WTC11 (cell line): ENCODE measurements at places on chromosomes 3 and 15.
A peak's percentile ranks its signal among the peaks of the same experiment; 100 is the strongest.

DNA sequence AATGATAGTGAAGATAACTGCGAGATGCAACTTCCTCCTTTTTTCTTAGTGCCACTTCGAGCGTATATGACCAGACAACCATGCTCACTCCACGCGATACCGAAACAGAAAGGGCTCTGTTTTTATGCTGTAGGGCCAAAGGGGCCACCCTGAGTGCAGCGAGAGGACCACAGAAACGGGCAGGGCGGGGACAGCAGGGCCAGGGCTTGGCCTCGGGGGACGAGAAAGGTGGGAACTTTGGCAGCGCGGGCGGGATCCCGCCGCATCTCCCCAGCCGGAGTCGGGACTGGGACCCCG, 483 bp downstream of the VPS13C start:
- peak overlapping the region; percentile 50; the same call in 1 of the 2 replicates for H3K27ac ChIP-seq
- H3K4me3 ChIP-seq, result peak overlapping the region; percentile 89
- peaks cover 40% of the 10 kb centered on the region for H3K27me3 ChIP-seq
- H3K36me3 ChIP-seq, result no peaks in the 10 kb centered on the region
- peak; percentile 47 for DNase-seq

DNA sequence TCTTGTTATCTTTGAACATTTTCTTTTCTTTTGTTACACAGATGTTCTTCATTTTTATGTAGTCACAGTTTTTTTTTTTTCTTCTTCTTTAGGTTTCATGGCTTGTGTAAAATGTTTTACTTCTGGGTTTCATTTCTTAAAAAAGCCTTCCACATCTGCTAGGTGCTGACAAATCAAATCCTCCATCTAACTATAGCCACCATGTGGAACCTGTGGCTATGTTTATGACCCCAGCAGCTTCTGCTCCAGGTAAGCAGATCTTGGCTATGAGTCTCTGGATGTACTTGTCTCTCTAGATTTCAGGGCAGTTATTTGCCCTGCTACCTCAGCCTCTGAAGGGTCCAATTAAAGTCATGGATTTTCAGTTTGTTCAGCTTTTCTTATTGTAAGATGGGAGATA, 44.5 kb downstream of the OXSM start:
- peaks cover 9% of the 10 kb centered on the region for H3K4me1 ChIP-seq
- H3K27ac ChIP-seq, result no peak overlapping the region
- DNase-seq, result no peak
- H3K36me3 ChIP-seq, result no peaks in the 10 kb centered on the region

DNA sequence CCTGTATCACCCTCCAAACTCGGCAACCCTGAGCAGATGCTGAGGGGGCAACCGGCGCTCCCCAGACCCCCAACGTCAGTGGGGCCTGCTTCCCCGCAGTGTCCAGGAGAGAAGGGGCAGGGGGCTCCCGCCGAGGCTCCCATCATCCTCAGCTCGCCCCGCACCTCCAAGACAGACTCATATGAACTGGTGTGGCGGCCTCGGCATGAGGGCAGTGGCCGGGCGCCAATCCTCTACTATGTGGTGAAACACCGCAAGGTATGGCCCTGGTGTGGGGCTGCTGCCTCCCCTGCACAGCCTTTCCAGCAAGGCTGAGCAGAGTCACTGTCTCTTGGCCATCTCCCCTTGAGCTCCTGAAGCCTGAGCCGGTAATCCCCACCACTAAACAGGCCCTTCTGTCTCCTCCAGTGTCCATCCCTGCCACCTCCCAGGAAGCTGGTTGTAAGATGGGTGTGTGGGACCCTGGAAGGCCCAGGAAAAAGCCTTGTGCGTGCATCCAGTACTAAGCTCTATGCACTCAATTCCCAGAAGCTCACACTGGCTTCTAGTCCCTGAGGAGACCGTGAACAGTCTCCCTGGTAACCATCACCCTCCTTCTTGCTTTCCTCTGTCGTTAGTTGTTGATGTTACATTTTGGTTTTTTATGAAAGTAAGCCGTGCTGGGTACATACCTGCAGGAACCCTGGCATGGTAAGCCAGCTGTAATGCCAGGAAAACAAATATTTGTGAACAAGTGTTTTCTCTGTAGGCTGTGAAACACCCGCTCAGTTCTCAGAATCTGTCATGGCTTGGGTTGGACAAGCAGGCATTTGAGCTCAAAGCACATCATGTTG, 63.3 kb downstream of the BOC start:
- no peak overlapping the region for H3K4me3 ChIP-seq
- DNase-seq, result no peak
- no peaks in the 10 kb centered on the region for H3K27me3 ChIP-seq
- H3K27ac ChIP-seq, result no peak overlapping the region
- H3K4me1 ChIP-seq, result peaks cover 17% of the 10 kb centered on the region
- H3K36me3 ChIP-seq, result no peaks in the 10 kb centered on the region

GRCh38 chr15:39416258-39416657, 164.6 kb upstream of the THBS1 start:
- H3K36me3 ChIP-seq, result peaks cover 35% of the 10 kb centered on the region
- H3K27me3 ChIP-seq, result peaks cover 12% of the 10 kb centered on the region
- H3K27ac ChIP-seq, result no peak overlapping the region
- peaks cover 17% of the 10 kb centered on the region for H3K4me1 ChIP-seq

DNA sequence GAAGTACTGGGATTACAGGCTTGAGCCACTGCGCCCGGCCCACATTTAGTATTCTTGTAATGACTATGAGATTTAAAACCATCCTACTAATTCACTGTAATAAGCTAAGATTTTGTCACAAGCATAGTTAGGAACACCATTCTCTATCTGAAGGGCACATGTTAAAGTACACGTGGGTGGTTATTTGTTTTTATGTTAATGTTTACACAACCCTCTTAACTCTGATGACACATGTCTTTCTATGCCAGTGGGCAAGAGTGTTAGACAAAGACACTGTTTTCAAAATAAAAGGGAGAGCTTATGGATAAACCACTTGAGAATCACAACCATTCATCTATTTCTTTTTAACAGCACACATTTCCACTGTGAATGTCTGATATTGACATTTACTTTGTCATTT, 537.6 kb upstream of the IL12A start:
- no peak overlapping the region for H3K27ac ChIP-seq
- DNase-seq, result no peak
- no peaks in the 10 kb centered on the region; the same call in 1 of the 2 replicates for H3K27me3 ChIP-seq
- H3K4me3 ChIP-seq, result no peak overlapping the region
- H3K36me3 ChIP-seq, result no peaks in the 10 kb centered on the region

DNA sequence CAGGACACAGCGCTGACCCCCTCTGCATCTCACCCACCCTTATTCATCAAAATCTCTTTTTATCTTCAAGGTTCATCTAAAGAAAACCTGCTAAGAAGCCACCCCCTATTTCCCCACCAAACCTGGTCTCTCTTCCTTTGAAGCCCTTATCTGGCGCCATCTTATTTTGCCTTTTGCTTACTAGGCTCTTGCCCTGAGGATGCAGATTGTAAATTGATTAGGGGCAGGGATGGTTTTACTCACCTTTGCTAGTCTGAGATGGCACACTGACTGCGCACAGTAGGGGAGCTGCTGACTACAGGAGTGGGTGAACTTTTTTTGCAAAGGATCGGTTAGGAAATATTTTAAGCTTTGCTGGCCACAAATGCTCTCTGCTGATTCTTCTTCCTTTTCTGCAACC, 78.9 kb upstream of the BHLHE40 start:
- H3K36me3 ChIP-seq, result no peaks in the 10 kb centered on the region
- no peak for DNase-seq
- H3K27me3 ChIP-seq, result peaks cover 3% of the 10 kb centered on the region; the same call in 1 of the 2 replicates
- no peak overlapping the region for H3K4me3 ChIP-seq
- peaks cover 5% of the 10 kb centered on the region; the same call in 1 of the 2 replicates for H3K4me1 ChIP-seq

DNA sequence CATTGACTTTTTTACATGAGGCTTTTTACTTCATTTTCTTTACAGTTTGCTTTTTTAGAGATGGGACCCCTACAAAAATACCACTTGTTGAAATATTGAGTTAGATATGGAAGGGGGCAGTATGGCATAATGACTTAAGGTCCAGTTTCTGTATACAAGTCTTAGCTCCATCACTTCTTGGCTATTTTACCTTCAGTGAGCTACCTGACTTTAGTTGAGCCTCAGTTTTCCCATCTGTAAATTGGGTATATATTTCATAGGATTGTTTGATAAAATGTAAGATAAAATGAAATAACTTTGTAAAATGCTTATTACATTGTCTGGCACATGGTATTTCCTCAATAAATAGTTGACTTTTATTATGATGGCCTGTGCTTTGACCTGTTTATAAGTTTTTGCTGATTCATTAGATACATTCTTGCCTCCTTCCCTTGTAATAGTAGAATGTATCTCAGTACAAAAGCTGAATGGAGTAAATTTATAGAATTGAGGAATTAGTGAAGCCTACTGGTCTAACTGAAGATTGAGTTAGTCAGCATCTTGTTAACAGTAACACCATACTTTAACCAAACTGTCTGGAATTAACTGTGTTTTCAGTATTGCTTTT, 27.6 kb downstream of the TBC1D23 start:
- H3K36me3 ChIP-seq, result peaks cover 27% of the 10 kb centered on the region
- DNase-seq, result no peak
- H3K4me3 ChIP-seq, result no peak overlapping the region

DNA sequence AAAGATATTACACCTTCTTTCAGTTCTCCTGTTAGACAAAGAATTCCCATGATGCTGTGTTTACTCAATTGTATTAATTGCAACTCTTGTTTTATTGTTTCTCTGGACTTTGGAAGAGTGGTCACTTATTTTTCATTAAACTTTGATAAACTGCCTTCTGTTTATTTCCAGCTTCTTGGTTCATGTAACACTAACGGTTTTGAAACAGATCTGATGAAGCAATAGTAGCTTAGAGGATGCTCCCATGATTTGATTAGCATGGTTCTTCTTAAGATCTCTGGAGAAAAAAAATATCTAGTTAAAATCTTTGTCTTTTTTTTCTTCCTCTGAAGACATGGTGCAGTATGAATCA, 90.1 kb downstream of the FNDC3B start:
- no peak overlapping the region for H3K27ac ChIP-seq
- peaks cover 3% of the 10 kb centered on the region; the same call in 1 of the 2 replicates for H3K36me3 ChIP-seq
- H3K4me1 ChIP-seq, result peaks cover 73% of the 10 kb centered on the region
- no peak overlapping the region for H3K4me3 ChIP-seq
- no peaks in the 10 kb centered on the region for H3K27me3 ChIP-seq

DNA sequence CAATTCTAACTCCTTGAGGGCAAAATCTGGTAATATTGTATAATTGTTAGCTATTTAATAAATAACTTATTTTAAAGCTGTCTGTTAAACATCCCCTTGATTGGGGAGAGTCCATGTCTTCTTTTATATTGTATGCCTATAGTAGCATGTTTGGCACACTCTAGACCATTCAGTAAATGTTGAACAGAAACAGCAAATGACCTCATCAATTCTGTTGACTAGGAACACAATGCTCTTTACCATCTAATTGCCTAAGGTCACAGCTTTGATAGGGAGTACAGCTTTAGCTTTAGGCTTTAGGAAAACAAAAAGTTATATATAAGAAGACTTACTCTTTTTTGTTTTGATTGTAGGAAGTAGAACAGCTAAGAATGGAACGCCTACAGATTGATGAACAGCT, 27.0 kb downstream of the DNAJC19 start:
- peaks cover 69% of the 10 kb centered on the region for H3K36me3 ChIP-seq
- no peak overlapping the region for H3K4me3 ChIP-seq
- no peak for DNase-seq
- H3K4me1 ChIP-seq, result no peaks in the 10 kb centered on the region
- no peak overlapping the region for H3K27ac ChIP-seq

- no peaks in the 10 kb centered on the region for H3K27me3 ChIP-seq
- H3K36me3 ChIP-seq, result no peaks in the 10 kb centered on the region
- H3K27ac ChIP-seq, result peak overlapping the region; percentile 13; the same call in 1 of the 2 replicates
- DNase-seq, result no peak
- H3K4me3 ChIP-seq, result no peak overlapping the region
Observed at GRCh38 chr3:61928039-61928438, 366.7 kb downstream of the PTPRG start.

GRCh38 chr15:89330881-89331595, 3.6 kb downstream of the POLG start:
- H3K36me3 ChIP-seq, result peaks cover 56% of the 10 kb centered on the region
- DNase-seq, result no peak
- no peak overlapping the region for H3K4me3 ChIP-seq
- peaks cover 16% of the 10 kb centered on the region for H3K4me1 ChIP-seq

GRCh38 chr3:14699643-14700042, 24.7 kb downstream of the C3orf20 start:
- no peaks in the 10 kb centered on the region for H3K4me1 ChIP-seq
- no peaks in the 10 kb centered on the region for H3K36me3 ChIP-seq
- H3K27me3 ChIP-seq, result peaks cover 7% of the 10 kb centered on the region
- H3K4me3 ChIP-seq, result no peak overlapping the region
- no peak for DNase-seq
- H3K27ac ChIP-seq, result no peak overlapping the region

DNA sequence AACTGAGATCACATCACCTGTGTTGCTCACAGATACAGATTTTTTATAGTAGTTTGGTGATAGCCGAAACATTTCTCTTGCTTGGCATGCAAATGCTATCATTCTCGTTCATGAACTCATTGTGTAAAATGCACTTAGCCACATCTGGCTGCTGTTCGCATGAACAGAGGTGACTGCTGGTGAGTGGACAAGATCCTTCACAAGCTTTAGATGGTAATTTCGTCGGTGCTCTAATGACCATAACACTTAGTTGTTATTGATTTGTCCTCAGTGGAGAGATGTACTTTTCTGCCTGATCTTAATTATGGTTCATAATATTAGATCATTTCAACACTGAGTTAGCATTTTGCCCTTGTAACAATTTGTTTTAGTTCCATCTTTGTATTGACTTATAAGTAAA, 13.8 kb downstream of the LRRN1 start:
- no peak for DNase-seq
- no peaks in the 10 kb centered on the region for H3K27me3 ChIP-seq

GRCh38 chr15:64507293-64507802, 47.0 kb downstream of the ZNF609 start:
- H3K36me3 ChIP-seq, result peaks cover 5% of the 10 kb centered on the region
- no peaks in the 10 kb centered on the region for H3K27me3 ChIP-seq
- no peak overlapping the region for H3K27ac ChIP-seq
- peaks cover 15% of the 10 kb centered on the region for H3K4me1 ChIP-seq
- H3K4me3 ChIP-seq, result no peak overlapping the region

- H3K36me3 ChIP-seq, result peaks cover 43% of the 10 kb centered on the region
- H3K27me3 ChIP-seq, result no peaks in the 10 kb centered on the region
- peak; percentile 48 for DNase-seq
Observed at GRCh38 chr15:73712107-73712506, 27.9 kb downstream of the CD276 start.

- no peak overlapping the region for H3K27ac ChIP-seq
- H3K36me3 ChIP-seq, result no peaks in the 10 kb centered on the region
- H3K4me1 ChIP-seq, result peaks cover 2% of the 10 kb centered on the region
- H3K27me3 ChIP-seq, result no peaks in the 10 kb centered on the region
Observed at GRCh38 chr15:95266451-95267061, 1035.2 kb downstream of the MCTP2 start.

DNA sequence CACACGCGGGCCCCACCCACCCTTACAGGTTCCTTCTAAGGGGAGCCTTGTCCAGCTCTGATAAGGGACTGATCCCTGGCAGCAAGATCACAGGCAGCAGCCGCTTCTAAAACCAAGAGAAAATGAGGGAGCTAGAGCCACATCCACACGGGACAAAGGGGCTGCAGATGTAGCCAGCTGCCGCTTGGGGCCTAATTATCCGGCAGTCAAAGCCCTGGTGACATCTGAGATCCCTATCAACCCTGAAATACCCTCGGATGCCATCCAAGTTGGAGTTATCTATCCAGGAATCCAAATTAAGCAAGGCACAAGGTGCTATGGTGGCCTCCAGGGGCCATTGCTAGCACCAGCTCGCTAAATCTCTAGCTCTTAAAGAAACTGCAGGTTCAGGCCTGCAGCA, 248.3 kb downstream of the VPS13C start:
- H3K36me3 ChIP-seq, result no peaks in the 10 kb centered on the region
- H3K4me3 ChIP-seq, result no peak overlapping the region
- no peaks in the 10 kb centered on the region for H3K27me3 ChIP-seq
- DNase-seq, result no peak
- H3K4me1 ChIP-seq, result peaks cover 21% of the 10 kb centered on the region
- no peak overlapping the region for H3K27ac ChIP-seq

- no peak overlapping the region for H3K27ac ChIP-seq
- no peaks in the 10 kb centered on the region for H3K4me1 ChIP-seq
- peaks cover 9% of the 10 kb centered on the region for H3K27me3 ChIP-seq
- H3K4me3 ChIP-seq, result no peak overlapping the region
Observed at GRCh38 chr3:134093956-134094355, 64.2 kb upstream of the SLCO2A1 start.
